ENCODE measurements at places on chromosomes 2 and 18.
A peak's percentile ranks its signal among the peaks of the same experiment; 100 is the strongest.

GRCh38 chr2:168545439-168546082 lies 89.5 kb downstream of the CERS6 start:
- no peak for DNase-seq

- DNase-seq = no peak
Measured at GRCh38 chr18:25686960-25687500, 335.1 kb upstream of the ZNF521 start.

GRCh38 chr2:47251404-47251675 lies 96.2 kb upstream of the STPG4 start:
- no peak for DNase-seq

- peak; percentile 69 for DNase-seq
Measured at GRCh38 chr2:218962859-218963492, 3.5 kb downstream of the CDK5R2 start.

GRCh38 chr2:223890721-223891120 lies 53.3 kb upstream of the AP1S3 start:
- DNase-seq = no peak

- DNase-seq = no peak
Measured at GRCh38 chr2:149418065-149418464, 87.7 kb downstream of the LYPD6 start.
